ENCODE measurements at places on chromosomes 12 and 14.

GRCh38 chr12:66013224-66013623 is 117.3 kb downstream of the LLPH start:
- ATAC-seq = no peak

DNA sequence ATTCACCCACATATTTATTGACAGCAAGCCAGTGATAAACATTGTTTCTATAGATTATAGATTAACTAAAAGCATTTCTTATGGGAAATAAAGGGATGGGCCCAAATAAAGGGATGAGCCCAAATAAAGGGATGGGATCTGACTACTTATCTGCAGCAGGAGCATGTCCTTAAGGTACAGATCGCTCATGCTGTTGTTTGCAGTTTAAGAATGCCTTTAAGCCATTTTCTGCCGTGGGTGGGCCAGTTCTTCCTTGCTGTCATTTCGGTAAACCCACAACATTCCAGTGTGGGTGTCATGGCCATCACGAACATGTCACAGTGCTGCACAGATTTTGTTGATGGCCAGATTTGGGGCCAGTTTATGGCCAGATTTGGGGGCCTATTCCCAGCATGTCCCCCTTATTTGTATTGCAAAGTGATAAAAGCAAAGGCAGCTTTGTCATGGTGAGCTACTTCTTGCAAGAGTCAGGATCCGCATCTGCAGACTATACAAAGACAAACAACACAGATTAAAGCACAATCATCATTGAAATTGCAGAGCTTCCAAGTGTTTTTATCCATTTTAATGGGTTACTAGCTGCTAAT is 700.7 kb downstream of the LRFN5 start:
- no peak for ATAC-seq

DNA sequence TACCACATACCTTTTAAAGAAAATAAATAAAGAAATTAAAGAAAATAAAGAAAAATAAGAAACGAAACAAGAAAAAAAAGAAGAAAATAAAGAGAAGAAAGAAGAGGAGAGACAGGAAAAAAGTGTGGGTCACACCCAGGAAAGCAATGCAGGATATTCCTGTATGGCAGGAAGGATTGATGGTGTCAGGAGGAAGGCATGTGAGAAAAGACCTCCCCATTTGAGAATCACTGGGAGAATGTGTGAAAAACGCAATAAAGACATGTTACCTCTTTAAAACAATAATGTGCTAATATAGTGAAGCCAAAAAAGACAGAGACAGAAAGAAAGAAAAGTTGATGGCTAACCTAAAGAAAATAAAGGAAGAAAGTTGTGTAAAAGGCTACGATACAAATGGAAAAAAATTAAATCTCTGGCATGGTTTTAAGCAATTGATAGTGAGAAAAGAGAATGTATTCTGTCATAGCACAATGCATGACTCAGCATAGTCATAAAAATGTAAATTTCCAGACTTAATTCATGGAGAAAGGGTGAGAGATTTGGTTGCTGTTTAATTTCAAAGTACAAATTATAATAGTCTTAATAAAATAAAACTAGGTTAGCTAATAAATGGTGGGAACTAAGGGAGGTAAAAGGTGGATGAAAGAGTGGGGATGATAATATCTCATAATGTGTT is 24.3 kb upstream of the FOXG1 start:
- ATAC-seq = no peak

DNA sequence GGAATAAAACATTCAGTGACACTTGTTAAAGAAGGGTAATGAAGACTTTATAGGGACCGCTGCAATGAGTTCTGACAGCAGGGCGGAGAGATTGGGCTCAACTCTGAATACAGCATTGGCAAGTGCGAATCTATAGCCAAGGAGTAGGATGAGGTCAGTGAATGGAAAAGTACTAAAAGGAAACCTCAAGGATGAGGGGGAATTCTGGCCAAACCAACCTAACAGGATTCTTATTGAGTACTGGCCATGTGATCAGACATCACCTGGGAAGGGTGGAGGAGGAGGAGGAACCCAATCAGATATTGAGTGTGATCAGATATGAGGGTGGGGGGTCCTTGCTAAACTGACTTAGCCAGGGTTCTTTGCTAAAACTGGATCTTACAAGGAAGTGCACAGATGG is 31.0 kb downstream of the DRAM1 start:
- ATAC-seq = no peak
